ENCODE measurements at places on chromosomes 1 and 21. TPM values are rescaled to one million over a fixed set of nuclear protein-coding genes. Genes with fewer than 3 reads are reported as not detected.

GRCh38 chr1:58713841-58714240, 14.0 kb upstream of the MYSM1 start:
- H3K4me1 ChIP-seq = peaks cover 17% of the 10 kb centered on the region
- H3K27ac ChIP-seq = no peak overlapping the region
- H3K4me3 ChIP-seq = no peak overlapping the region
- no peak for DNase-seq

The IGFN1 gene
- not detected for total RNA-seq

- no peak for DNase-seq
- H3K4me3 ChIP-seq = no peak overlapping the region
- H3K4me1 ChIP-seq = no peaks in the 10 kb centered on the region
- H3K36me3 ChIP-seq = no peaks in the 10 kb centered on the region
- no peak overlapping the region for H3K27ac ChIP-seq
These were observed 10.7 kb downstream of the HES2 start for GRCh38 chr1:6409053-6409452.

GRCh38 chr1:87866416-87866815, 537.7 kb downstream of the LMO4 start:
- H3K27me3 ChIP-seq = peaks cover 1% of the 10 kb centered on the region
- peaks cover 7% of the 10 kb centered on the region for H3K4me1 ChIP-seq
- H3K4me3 ChIP-seq = no peak overlapping the region
- no peak for DNase-seq
- H3K27ac ChIP-seq = no peak overlapping the region
- H3K36me3 ChIP-seq = no peaks in the 10 kb centered on the region

GRCh38 chr1:180167021-180167701, 12.5 kb downstream of the QSOX1 start:
- no peak for DNase-seq
- peaks cover 6% of the 10 kb centered on the region for H3K4me1 ChIP-seq
- H3K27ac ChIP-seq = no peak overlapping the region
- H3K4me3 ChIP-seq = no peak overlapping the region
